ENCODE measurements at places on chromosomes 6 and 20.

GRCh38 chr20:48766961-48767960 is 60.5 kb downstream of the PREX1 start:
- DNase-seq, result no peak

DNA sequence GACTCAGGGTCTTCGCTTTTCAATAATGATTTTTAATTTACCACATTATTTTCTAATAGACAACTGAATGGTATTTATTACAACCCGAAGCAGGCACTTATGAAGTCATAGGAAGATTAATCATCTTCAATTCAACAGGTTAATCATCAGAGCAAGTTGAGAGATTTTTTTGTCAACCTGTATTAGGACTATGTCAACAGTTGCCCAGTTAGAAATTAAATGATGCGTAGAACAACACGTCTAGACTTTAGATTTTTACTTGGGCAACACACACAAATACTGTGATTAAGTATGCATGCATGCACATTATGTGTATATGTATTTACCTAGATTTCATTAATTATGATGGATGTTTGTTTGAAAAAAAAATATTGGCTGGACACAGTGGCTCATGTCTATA is 4.3 kb downstream of the ILRUN start:
- no peak for DNase-seq

DNA sequence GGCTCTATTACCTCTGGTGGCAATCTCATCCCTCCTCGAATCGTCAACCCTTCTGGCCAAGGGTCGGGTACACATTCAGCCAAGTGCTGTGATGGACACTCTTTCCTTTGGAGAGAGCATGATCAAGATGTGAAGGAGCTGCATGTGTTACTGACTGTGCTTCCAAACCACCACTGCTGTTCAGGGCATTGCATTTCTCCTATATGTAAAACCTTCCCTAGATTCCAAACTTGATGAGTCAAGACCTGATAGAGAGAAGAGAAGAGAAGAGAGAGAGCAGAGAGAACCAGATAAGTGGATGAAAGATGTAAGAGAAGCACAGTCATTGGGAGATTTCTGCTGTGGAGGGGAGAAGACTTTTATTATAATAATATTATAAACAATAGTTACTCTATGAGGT is 162.2 kb downstream of the KCNQ5 start:
- DNase-seq, result no peak

DNA sequence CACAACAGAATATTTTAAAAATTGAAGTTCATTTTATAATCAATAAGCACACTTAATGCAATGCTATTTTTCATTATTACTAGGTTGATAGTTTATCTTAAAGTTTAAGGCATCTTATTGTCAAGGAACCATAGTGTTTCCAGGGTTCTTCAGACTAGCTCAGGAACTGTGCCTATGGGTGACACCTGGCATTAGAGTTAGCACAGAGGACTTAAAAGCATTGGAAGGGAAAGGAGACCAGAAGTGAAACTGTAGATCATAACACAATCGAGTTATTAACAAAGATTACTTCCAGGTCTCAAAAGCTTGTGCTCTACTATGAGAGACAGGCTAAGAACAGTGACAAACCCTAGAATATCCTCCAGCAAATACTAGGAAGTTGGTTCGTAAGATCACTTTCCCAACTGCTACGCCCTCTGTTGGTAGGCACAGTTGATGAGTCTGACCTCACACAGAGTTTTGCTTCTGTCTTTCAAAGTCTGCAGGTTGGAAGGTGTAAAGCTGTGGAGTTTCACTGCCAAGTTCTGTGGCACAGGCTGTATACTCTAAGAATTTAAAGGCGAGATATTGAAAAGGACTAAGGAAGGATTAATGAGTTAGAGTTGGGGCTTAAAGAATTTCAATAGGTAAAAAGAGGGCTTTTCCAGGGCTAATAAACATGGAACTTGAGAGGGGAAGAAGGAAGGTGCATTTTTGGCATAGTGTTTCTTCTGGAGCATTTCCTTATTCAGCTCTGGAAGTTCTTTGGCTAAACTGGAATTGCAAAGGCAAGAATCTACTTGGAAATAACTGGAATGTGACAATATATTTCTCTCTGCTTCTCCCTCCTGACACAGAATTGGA is 531.3 kb upstream of the JAG1 start:
- DNase-seq, result no peak

GRCh38 chr6:22249711-22250350 is 47.0 kb downstream of the PRL start:
- DNase-seq, result no peak

GRCh38 chr6:144548536-144548935 is 263.4 kb downstream of the UTRN start:
- no peak for DNase-seq

- no peak for DNase-seq
These were observed 50.8 kb upstream of the SGK1 start for GRCh38 chr6:134368670-134369069.

GRCh38 chr20:22616551-22616950 is 32.2 kb upstream of the FOXA2 start:
- no peak for DNase-seq

DNA sequence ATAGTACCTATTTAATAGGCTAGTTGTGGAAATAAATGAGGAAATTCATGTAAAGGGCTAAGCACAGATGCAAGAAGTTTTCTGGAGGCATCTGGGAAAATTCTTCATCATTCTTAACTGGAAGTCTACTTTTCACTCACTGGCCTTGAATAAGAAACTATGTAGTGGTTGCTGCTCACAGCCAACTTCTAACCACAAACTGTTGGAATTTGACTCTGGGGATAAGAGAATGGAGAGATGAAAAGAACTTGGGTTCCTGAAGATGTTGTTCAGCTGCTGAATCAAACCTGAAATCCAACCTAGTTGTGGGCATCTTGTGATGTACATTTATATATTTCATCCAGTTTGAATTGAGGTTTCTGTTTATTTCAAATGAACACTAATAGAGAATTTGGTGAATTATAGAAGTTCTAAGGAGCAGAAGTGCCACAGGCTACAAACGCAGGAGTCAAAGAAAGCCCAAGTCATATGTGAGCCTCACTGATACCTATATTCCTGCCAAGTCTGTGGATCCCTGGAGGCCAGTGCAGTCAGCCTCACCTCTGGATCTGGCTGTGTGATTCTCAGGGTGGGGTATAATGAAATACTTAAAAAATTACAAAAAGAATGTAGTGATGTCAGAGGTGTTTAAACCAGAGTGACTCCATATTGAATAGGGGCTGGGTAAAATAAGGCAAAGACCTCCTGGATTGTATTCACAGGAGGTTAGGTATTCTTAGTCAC is 18.7 kb upstream of the MEI4 start:
- DNase-seq, result no peak

DNA sequence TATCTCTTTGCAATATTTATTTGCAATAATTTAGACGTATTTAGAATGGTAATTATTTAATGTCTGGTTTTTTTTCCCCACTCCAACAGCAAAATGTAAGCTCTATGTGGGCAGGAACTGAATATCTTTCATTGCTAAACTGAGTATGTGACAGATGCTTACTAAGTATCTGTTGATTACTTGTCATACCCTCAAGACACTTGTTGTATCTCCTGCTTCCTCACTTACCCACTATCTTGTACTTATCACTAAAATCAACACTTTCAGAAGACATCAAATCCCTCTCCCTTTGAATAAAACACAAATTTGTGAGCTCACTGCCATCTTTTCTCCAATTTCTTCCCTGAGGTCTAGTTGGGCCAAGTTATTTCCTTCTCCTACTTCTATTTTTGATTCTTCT is 30.3 kb downstream of the PPIL4 start:
- DNase-seq, result no peak

DNA sequence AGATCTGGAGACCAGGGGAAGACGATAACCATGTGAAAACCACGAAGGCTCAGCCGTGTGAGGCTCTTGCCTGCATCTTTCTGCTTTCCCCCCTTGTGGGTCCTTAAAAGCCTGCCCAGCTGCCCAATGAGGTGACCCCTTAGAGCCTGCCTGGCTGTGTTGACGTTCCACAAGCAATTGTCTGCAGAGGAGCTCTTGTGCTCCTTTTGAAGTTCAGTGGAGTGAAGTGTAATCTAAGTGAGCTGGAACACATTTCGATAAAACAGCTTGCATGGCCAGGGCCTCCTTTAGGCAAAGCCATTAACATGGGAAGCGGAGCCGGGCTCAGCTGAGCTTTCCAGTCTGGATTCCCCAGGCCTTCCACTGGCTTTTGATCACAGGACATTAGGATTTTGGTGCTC is 27.3 kb upstream of the TCP11 start:
- DNase-seq, result no peak

DNA sequence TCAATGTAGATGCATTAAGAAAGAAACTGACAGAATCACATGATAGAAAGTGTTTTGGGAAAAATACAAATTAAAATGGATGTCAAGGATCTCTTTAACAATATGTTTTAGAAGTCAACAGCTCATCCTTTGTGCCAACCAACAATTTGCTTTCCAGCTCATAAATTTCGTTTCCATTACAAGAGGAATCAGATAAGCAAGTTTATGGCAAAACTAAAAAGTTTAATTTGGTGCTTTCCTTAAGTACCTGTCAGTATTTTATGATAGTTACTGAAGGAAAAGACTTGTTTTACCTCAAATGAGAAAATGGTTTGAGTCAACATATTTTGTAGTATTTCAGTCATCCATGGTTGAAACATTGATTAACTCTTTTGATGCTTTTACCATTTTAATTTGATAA is 130.0 kb downstream of the CDKAL1 start:
- no peak for DNase-seq

DNA sequence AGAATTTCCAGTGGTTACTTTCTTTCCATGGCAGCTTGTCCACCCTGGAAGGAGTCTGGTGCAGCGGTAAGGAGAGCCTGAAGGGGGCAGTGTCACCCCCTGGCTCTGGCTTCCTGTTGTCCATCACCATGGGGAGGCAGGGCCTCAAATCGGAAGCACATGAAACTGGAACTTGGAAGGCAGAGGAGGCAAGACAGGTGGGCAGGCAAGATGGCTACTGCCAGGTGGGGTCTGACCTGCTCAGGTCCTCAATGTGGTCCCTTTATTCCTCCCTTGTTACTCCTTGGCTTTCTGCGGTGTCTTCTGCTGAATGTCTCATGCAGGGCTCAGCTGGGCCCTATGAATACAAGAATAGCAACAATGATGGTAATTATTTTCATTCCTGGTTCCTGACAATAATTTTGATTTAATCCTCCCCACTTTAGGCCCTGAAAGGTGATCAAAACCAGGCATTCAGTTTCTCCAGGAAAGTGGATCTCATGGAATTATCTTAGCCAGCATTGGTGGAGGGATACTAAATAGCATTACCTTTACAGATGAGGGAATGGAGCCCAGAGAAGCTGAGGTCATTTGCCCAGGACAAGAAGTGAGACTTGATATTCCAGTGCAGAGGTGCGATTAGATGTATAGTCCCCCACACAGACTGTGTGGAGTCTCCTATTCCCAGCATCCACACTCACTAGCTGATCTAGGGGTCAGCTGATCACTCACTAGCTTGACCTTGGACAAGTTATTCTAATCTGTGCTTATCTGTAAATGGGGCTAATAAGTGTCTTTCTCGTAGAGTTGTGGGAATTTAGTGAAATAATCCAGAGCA is 17.6 kb upstream of the SNAI1 start:
- no peak for DNase-seq

- no peak for DNase-seq
These were observed 1.4 kb upstream of the CDK19 start for GRCh38 chr6:110816677-110817076.

GRCh38 chr6:155542036-155542435 is 86.4 kb upstream of the NOX3 start:
- DNase-seq, result no peak

- DNase-seq, result no peak
These were observed 59.2 kb downstream of the KCNS1 start for GRCh38 chr20:45041464-45042337.

DNA sequence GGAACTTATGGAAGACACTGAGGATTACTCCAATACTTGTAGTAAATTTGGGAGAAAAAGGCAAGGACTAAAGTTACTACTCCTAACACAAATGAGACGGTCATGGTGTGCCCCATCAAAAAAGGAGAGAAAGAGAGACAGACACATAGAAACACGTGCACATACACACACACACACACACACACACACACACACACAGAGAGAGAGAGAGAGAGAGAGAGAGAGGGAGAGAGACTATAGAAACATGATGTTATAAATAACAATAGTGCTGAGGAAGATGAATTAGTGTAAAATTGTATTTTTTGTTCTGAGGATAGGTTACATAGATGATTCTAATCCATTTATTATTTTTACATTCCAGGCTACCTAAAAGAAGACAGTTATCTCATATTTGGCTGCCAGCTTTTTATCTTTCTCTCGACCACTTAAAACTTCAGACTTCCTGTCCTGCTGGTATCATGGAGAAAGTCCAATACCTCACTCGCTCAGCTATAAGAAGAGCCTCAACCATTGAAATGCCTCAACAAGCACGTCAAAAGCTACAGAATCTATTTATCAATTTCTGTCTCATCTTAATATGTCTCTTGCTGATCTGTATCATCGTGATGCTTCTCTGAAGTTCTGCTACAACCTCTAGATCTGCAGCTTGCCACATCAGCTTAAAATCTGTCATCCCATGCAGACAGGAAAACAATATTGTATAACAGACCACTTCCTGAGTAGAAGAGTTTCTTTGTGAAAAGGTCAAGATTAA is 10.5 kb downstream of the PLN start:
- DNase-seq, result no peak

- no peak for DNase-seq
These were observed 23.3 kb downstream of the MTFR2 start for GRCh38 chr6:136226674-136227377.

DNA sequence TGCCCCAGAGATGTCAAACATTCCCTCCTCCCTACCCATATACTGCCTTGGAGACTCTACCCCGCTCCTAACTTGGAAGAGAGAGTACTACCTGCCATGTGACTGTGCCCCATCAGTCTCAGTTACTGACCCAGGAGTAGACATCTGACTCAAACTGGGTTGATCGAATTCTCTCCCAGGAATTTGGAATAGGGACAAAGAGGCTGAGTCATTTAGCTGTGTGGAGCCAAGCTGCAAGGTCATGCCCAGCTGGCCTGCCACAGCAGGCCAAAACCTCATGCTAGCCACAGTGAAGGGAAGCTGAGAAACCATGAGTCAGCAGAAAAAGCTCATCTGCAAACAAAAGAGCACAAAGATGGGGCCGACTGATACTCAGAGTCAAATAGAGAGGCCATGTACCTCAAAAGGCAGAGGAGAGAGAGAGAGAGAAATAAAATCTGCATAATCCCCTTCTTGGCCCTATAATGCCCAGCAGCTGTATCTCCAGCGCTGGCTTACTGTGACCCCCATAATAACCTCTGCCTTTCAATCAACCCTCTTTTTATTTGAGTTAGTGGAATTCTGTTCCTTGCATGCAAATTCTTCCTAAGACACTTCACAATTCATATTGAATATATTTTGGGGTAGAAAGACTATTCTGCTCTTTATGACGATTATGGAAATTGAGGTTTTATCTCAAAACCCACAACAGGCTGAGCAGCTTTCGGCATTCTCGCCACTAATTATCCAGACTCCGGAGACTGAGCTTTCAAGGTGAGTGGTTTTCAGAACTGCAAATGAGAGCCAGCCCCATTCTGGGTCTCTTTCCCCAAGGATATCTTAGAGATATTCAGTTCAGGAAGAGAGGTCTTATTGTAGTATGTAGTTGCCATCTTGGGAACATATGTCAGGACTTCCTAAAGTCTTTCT is 21.4 kb upstream of the AKIRIN2 start:
- no peak for DNase-seq
